ENCODE measurements at places on chromosomes 7 and 10.

- peak; percentile 13 for DNase-seq
Measured at GRCh38 chr10:8365935-8366911, 311.7 kb downstream of the GATA3 start.

GRCh38 chr10:24701447-24701846 is 22.2 kb downstream of the ARHGAP21 start:
- no peak for DNase-seq

DNA sequence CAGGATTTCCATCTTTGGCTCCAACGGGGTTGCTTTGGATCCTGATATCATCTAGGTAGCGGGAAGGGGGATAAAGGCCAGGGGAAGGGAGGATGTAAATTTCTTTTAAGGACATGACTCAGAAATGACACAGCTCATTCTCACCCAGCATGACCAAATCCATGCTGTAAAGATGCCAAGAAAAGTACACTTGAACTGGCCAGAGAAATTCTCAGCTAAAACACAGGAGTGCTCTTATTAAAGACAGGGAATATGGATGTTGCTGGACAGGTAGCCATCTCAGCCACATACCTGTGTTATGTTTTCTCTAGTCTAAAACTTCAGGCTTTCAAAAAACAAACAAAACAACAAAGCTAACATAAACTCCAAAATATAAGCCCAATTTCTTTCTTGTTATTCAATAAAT is 68.3 kb downstream of the NAMPT start:
- DNase-seq: no peak

- DNase-seq: peak; percentile 41
Measured at GRCh38 chr7:27188386-27189294, 3.6 kb upstream of the HOXA11 start.

DNA sequence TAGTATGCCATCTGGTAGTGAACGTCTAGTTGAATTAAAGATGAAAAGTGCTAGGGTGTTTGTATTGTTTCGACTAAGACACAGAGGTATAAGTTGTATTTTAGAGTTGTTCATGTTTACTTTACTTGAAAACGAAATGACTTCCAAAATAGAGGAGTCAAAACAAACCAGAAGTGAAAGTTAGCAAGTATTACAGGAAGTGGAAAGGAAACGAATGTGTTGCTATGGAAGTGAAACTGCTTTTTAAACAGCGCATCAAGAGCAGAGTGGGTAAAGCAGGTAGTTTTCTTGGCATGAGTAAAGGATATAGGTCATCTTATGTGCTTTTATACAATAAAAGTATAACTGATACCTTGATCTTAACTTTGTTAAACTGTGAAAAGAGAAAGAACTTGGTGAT is 20.0 kb upstream of the GALNTL5 start:
- no peak for DNase-seq

DNA sequence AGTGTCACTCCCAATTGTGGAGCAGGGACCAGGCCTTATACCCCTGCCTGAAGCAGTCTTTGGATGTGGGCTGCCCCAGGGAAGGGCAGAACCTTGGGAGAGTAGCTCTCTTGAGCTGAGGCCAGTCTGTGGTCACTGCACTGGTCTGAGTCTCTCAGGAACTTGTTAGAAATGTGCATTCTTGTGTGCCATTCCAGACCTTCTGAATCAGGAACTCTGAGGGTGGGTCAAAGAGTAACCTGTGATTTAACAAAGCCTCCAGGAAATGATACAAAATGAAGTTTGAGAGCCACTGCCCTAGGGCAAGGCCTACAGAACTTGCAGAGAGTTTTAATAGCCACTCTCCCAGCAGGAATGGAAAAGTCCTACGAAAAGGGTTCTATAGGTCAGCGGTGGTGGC is 68.1 kb downstream of the LYZL1 start:
- no peak for DNase-seq

GRCh38 chr7:149462101-149462520 is 1.2 kb upstream of the ZNF777 start:
- DNase-seq: no peak

DNA sequence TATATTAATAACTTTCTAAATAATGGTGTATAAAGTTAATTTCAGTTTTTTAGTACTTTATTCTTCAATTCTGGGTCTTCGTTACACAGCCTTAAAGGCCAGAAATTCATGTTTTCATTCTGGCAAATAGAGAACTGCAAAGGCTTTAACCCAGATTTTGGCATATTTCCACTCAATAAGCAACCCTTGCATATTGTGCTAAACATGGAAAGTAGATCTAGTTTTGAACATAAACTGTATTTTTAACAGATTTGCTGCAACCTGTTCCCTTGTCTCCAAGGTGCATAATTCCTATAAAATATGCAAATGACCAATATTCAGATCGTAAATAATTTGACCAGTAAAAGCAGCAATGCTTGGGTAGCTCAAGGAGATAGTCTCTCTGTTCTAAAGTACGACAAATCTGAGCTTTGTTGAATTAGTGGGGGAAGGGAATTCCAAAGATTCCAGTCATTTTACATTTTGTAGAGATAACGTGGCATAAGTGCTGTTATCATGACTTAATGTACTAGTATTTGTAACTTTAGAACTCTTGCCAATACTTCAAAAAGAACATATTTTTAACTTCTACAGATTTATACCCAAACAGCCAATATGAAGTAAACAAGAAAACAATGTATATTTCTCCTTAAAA is 46.4 kb upstream of the RSBN1L start:
- no peak for DNase-seq

DNA sequence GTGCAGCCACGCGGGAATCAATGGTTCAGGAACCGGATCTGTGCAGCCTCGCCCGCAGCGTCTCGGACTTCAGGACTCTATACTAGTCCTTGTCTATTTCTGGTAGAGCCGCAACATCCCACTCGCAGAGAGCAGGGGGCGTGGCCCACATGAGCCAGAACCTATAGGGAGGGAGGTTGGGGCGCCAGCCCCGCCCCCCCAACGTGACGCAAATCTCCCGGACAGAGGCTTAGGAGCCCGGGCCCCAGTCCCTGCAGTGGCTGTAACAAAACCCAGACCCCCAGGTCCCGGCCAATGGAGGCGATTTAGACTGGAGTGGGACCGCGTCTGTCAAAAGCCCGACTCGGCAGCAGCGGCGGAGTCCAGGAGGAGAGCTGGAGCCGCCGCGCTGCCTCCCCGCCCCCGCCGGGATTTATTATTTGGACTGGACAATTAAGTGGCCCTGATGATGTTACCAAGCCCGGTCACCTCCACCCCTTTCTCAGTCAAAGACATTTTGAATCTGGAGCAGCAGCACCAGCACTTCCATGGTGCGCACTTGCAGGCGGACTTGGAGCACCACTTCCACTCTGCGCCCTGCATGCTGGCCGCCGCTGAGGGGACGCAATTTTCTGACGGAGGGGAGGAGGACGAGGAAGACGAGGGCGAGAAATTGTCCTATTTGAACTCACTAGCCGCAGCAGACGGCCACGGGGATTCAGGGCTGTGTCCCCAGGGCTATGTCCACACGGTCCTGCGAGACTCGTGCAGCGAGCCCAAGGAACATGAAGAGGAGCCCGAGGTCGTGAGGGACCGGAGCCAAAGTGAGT is at the start of gene NKX2-3:
TSS of gene NKX2-3 (plus strand) at position 256 of the 809 bp plus-strand sequence. CDS start at position 446, 190 bp downstream.
- peak; percentile 85 for DNase-seq

DNA sequence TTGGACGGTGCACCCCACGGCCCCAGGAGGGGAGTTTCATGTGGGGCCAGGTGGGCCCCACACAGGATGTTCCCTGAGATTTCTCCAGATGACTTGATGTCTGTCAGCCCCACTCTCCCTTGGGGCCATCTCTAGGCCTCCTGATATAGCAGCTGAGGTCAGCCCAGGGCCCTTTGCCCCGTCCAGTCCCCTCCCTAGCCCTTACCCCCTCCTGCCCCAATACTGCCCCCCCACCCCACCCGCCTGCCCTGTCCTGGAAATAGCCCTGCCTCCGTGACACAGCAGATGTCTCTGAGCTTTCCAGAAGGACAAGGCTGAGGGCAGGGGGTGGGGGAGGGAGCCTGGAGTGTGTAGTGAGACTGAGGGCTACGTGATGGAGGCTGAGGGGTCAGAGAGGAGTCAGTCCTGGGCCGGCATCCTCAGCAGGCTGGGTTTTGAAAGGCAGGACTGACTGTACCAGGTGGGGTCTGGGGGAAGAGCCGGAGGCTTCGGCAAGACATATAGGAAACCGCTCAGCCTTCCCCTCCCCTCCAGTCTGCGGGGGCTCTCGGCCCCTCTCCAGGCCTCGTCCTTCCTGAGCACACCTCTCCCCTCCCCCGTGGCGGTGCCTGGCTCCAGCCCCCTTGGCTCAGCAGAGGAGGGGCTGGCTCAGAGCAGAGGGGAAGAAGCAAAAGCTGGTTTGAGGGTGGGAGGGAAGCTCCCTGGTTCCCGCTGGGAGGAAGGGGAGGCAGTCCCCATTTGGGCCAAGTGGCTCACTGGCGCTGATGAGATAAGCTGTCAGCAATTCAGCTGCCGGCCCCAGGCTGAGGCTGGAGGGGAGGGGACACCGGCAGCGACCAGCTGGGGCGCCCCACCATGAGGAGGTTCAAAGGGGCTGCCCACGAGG is 2.0 kb downstream of the FLNC start:
- DNase-seq: peak; percentile 67

DNA sequence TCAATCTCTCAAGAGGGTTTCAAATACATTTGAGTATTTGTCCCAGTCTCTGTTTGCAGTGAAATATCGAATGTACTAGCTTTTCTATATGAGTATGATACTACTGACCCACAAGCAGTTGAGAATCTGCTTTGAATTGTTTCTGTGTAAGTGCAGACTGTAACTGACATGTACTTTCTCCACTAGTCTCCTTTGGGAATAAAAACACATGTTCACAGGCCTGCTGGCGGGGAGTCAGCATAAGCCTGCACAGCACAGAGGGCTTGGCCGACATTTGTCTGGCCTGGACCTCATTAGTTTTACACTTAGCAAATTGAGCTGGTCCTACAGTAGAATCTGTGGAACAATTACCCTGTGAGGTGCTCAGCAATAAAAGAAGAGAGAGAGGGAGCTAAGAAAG is 72.6 kb downstream of the ITGB8 start:
- DNase-seq: no peak

DNA sequence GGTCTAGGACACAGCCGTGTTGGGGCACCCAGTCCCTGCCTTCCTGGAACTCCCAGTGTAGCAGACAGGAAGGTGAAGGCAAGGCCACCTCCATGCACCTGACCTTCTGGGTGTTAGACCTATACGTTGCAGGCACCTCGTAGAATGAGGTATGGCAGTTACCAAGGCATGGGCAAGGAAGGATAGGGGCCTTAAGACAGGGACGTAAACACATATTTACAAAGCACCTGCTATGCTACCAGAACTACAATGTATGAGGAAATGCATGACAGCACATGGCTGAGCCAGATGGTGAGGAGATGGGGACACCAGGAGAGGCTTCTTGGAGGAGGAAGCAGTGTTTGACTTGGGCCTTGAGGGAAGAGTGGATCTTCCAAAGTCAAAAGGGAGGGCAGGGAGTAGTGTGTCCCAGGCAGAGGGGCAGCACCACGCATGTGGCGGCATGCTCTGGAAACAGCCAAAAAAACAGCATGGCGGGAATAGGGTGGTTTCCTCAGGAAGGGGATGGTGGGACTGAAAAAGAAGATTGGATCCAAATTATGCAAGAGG is 231.2 kb downstream of the FANK1 start:
- DNase-seq: no peak

- no peak for DNase-seq
Measured at GRCh38 chr7:34902182-34902581, 135.1 kb downstream of the DPY19L1 start.

GRCh38 chr7:936386-937054 is 18.0 kb downstream of the ADAP1 start:
- DNase-seq: peak; percentile 48

GRCh38 chr7:154776350-154776749 is 226.6 kb downstream of the PAXIP1 start:
- no peak for DNase-seq

DNA sequence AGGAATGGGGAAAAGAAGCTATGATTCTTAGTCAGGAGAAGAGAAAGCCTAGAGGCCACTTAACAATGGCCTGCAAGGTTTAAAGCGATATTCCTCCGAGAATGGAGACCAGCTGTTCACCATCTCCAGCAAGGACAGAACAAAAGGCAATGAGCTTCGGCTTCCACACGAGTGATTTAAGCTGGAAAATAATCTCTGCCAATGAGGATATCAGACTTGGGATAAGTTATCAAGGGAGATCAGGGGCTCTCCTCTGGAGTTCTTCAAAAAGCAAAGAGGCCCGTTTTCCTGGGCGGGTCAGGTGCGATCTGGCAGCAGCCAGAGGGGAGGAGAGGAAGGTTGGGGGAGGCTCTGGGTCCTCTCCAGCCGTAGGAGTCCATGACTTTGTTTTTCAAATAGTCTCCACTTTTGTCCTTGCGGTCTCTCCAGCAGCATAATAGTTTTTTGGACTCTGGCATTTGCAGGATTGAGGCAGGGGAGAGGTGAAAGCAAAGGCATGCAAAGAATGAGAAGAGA is 211.3 kb downstream of the SKIDA1 start:
- no peak for DNase-seq

DNA sequence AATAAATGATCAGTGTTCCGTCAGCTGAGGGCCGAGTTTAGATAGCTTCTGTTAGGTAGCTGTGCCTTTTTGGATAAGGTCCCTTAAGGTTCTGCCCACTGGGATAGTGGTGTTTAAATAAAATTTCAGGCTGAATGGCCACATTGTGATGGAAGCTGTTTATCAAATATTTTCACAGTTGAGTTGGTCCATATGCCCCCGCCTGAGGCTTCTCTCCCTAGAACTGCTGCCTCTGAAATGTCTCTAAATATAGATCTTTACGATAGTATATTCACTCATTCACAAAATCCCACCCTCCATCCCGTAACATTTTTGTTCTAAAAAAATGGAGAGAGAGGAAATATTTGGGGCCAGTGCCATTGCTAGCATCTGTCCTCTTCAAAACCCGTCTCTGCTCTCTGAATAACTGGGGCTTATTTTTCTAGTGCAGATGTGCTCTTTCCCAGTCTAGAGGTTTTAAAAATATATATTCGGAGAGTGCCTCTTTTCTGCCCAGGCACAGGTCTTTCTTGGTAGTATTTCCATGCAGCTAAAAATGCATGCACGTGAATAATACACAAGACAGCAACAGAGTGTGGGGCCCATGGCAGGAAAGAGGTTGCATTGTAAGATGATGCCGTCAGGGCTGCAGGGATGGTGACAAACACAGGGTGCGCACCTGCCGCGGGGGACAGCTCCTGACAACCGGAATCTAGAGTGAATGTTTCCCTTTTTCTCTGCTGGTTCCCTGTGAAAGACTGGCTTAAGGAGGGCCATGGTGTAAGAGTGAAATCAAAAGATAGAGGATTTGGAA is 105.4 kb upstream of the BTBD16 start:
- DNase-seq: no peak

GRCh38 chr7:37069336-37069735 is 345.0 kb upstream of the AOAH start:
- DNase-seq: no peak
